NCI-H1694 treated with DMSO at 0.1 percent for 48 hours (cell line): ENCODE measurements at places on chromosomes 6 and 20.
A peak's percentile ranks its signal among the peaks of the same experiment; 100 is the strongest.

DNA sequence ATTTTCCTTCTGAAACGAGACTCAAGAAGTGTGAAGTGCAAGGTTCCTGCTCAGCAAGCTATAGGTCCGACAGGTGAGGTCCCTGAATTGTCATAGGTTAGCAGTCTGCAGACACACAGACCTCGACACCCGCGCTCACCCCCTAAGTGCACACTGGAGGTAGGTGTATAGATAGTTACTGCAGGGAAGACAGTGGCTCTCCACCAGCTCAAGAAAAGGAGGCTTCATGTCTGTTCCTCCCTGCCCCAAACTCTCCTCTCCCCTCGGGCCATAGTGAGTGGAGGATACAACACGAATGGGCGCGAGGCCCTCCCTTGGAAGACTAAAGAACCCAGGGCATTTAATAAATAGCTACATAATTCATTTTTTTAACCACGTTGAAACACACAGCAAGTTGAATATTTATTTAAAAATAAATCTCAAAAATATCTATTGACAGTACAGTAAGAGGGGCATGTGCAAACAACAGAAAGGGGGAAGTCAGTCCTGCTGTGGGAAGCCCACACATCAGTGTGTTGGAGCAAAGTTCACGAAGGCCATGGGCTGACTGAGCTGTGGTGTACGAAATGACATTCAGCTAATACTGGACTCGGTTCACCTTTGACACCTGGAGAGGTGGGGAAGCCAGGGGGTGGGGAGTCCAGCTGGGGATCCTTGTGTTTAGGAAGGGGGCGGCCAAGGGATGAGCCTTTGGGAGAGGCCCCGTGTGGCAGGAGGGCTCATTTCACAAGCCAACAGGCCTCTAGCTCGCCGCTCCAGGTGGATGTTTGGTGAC is 10.7 kb downstream of the SPATA2 start:
- DNase-seq, result no peak

GRCh38 chr20:54434196-54434595 is 41.2 kb upstream of the DOK5 start:
- DNase-seq, result no peak

GRCh38 chr20:48684501-48685041 is 143.2 kb downstream of the PREX1 start:
- DNase-seq, result no peak

GRCh38 chr6:3176562-3177355 is 19.4 kb upstream of the TUBB2A start:
- no peak for DNase-seq

DNA sequence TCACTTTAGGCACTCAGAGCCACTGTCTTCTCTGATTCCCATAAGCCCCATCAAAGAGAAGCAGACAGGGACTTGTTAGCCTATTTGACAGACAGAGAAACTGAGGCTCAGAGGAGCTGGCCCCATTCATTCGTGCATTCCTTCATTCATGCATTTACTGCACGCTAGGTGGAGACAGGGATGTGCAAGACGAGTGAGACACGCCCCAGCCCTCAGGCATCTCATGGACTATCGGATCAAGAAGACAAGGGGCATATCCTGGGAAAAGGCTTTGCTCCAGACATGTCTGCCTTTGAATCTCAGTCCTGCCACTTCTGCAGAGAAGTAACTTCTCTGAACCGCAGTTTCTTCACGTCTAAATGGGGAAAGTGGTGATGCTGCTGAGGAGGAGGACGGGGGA is 54.1 kb downstream of the BPIFB1 start:
- no peak for DNase-seq

GRCh38 chr20:25452333-25452732 is 44.9 kb downstream of the GINS1 start:
- no peak for DNase-seq

GRCh38 chr20:62370115-62370806 is 3.1 kb upstream of the LAMA5 start:
- DNase-seq, result no peak

DNA sequence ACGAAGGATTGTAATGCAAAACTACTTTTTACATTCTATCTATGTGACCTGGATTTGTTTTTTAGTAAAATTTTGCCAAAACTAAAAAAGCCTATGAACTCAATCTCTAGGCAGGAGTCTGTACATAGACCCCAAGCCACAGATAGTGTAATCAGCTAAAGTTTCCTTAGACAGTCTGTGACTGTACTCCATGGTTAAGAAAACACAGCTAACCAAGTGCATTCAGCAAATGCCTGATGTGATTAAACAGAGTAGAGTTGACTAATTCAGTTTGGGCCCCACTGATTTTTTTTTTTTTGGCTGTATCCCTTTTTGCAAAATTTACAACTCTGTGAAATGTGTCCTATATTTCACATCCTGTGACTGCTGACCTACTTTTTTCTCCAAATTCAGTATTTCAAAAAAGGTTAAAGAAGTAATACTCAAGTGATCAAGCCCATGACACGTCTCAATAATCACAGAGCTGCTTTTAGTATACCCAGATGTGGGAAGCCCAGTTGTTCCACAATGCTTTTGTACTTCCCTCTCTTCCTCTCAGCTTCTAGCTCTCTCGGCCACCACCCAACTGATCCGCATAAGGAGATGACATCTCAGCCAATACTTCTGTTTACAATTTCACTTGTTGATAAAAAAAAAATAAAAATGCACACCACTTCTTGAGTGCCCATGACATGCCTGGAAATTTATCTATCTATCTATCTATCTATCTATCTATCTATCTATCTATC is 108.8 kb upstream of the TBX18 start:
- DNase-seq, result no peak

- DNase-seq, result no peak
Measured at GRCh38 chr6:110188791-110189190, 8.6 kb downstream of the CDC40 start.

DNA sequence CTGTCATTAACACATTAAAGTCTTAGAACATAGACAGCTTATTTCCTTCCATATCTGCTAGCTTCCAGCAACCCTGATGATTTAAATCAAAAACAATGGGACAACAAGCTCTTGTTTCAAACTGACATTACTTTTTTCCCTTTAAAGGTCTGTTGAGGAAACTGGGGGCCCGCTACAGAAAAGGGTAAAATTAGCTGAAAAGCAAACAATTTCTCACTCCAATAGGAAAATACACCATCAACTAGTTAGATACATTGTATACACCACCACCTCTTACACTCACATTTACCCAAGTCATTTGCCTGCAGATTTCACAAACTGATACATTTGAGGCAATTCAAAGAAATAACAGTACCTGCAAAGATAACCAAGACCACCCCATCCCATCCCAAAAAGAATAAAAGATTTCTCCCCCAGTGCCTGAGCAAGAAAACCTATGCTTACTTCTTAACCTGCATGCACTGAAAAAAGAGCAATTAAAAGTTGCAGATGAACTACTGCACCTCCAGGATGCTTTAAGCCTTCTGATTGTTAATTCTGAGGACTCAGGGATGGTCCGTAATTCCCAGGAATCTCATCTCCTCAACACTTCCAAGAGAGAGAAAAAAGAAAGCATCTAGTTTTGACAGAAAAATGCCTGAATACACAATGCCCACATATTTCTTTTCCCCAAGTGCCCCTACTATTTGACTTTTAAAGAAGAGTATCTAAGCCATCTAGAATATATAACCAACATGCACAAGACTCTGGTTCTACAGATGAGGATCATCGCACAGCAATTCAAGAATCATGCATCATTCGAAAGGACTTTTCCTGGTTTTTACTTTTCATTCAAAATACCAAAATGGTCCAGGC is 5.6 kb downstream of the ZMYND8 start:
- no peak for DNase-seq

- no peak for DNase-seq
Measured at GRCh38 chr6:16625291-16626265, 135.7 kb downstream of the ATXN1 start.

DNA sequence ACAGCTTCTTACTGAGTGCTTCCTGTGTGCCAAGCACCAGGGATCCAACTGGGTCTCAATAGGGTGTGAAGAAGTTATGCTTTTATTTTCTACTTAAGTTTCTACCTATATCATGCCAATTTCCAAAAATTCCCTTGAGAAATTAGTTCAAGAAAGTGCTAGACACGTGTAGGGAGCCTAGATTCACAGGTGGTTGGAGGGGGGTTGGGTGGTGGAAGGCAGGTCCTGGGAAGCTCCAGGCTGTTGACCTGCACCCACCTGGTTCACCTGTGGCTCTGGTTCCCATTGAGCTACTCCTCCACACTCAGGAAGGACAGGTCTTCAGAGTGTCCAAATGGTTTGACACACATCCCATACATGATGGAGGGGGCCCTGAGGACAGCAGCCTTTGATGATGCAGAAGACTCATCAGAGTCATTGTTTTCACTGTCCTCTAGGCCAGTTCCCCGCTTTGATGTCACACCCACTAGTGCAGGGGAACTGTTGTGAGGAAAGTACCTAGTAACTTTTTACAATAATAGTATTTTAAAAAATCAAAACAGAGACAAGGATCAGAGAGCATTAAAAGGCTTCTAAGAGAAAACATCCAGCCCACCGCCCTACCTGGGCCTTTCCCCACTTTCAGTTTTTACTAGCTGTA is 39.8 kb upstream of the MYL9 start:
- no peak for DNase-seq

DNA sequence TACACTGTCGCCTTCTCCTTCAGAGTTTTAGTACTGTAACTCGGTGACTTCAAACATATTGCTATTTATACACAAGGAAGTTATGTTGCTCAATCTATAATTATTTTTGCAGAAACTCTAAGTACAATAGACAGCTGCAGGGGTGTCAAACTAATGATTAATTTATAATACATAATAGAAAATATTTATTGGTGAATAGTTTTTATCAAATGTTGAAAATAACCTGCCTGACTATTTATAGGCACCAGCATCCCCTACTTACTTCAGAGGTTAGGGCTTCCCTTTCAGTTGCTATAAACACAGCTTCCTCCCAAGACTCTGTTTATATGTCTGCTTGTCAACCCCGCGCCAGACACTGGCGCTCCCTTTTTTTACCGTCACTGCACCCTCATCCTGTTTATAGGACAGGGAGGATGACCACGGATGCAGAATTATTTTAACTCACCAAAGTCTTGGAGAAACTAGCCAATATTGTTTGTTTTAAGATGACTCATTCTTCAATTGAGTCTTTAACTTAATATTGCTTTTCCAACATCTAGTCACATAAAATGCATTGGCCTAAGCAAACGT is 225.0 kb downstream of the ALDH8A1 start:
- DNase-seq, result no peak

- peak; percentile 93 for DNase-seq
Measured at GRCh38 chr20:20010639-20011500, 6.3 kb upstream of the NAA20 start.

DNA sequence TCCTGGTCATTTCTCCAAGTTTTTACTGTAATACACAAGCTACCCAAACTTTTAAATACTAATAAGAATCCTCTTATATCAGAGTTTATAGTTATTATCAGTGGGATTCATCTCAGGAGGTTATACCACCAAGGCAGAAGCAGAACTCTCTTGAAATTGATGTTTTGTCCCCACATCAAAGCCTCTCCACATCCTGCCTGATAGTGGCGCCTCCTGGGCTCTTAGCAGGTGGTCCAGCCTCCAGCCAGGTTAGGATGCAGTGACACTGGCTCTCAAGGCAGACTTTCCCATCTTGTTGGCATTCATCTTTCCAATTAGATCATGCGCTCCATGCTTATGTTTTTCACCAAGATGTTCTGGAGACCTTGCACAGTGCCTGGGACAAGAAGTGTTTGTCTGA is 81.8 kb upstream of the INSM1 start:
- DNase-seq, result no peak

DNA sequence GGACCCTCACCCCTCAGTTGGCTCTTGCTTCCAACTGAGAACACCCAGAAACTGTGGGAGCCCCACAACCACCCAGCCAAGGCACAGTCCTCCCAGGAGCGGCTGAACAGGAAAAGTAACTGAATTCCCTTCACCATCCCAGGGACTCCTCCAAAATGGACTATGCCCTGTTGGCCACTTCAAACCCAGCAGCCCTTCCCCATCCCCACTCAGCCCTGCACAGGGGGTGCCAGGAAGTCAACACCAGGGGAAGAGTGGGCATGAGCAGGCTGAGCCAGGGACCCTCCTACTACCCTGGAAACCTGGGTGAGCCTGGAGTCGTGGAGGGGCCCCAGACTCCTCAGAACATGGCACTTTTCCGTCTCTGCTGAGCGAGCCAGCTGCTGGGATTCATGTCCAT is 10.3 kb downstream of the GUCA1B start:
- no peak for DNase-seq

- no peak for DNase-seq
Measured at GRCh38 chr6:18214003-18214402, 50.3 kb downstream of the DEK start.
